ENCODE measurements at places on chromosomes 2 and 18. TPM values are rescaled to one million over a fixed set of nuclear protein-coding genes. Genes with fewer than 3 reads are reported as not detected.

The DUSP19 gene
- total RNA-seq, result 2.5 TPM

The DSG2 gene
- total RNA-seq, result 19.5 TPM

The MC5R gene
- not detected for total RNA-seq

The ARHGAP15 gene
- 4.3 TPM for total RNA-seq

The ALPG gene
- total RNA-seq, result 0.34 TPM

The KIDINS220 gene
- 84.5 TPM for total RNA-seq

DNA sequence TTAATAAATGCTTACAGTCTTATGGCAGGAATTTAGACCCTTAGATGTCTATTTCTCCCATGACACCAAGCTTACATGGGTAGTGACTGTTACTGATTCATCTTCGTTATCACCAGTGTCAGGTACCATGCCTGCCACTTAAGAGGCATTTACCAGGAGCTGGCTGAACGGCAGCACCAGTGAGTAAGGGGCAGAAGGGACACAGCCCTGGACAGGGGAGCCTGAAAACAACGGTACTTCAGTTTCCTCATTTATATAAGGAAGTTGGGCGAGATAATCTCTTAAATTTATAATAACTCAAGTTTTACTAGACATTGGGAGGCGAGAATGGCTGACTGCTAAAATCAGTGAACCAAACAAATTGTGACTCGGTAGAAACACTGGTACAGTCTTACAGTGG, 1.2 kb downstream of the COA5 start:
- peak overlapping the region; percentile 94 for H3K4me3 ChIP-seq
- H3K27me3 ChIP-seq, result no peaks in the 10 kb centered on the region
- no peak for DNase-seq
- H3K36me3 ChIP-seq, result no peaks in the 10 kb centered on the region
- H3K27ac ChIP-seq, result no peak overlapping the region

GRCh38 chr2:1731447-1731962, 12.8 kb downstream of the PXDN start:
- no peak for DNase-seq
- H3K36me3 ChIP-seq, result no peaks in the 10 kb centered on the region
- H3K4me1 ChIP-seq, result peaks cover 25% of the 10 kb centered on the region
- H3K27me3 ChIP-seq, result no peaks in the 10 kb centered on the region
- H3K4me3 ChIP-seq, result no peak overlapping the region

DNA sequence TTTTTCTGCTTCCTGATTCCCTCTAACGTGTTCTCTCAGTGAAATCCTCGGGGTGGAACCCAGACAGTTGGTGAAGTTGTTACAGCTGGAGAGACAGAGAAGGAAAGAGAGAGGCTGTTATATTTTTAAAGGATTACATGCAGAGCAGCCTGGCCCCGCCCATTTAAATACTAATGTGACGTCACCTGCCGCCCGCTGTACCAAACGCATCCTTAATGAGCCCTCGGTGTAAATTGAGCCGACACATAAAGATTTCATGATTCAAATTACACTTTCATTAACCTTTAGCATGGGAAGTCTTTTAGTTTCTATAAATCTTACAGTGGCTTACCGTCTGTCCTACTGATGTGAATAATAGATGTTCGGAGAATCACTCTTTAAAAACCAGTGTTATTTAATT, 164.0 kb upstream of the SIX3 start:
- no peak overlapping the region for H3K4me3 ChIP-seq
- H3K4me1 ChIP-seq, result no peaks in the 10 kb centered on the region
- H3K36me3 ChIP-seq, result no peaks in the 10 kb centered on the region
- no peak for DNase-seq
- H3K27ac ChIP-seq, result no peak overlapping the region

- H3K4me3 ChIP-seq, result no peak overlapping the region
- no peak overlapping the region for H3K27ac ChIP-seq
- H3K4me1 ChIP-seq, result no peaks in the 10 kb centered on the region
- H3K27me3 ChIP-seq, result no peaks in the 10 kb centered on the region
- no peak for DNase-seq
Measured at GRCh38 chr18:76752400-76752799, 70.0 kb upstream of the ZNF236 start.

DNA sequence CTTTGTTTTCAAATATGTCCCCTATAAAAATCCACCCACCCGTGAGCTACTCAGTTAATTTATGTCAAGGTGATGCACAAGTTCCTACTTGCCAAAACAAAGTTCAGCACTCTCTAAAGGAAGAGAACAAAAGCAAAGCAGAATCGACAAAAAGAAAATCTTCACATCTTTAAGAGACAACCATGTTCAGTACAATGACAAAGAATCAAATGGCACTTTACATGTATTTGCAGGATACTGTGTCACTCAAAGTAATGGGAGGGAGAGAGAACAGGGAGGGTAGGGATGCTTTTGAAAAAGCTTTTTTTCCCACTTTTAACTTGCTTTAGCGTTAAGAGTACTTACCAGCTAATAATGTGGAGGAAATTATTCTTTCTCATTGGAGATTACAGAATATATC, 39.0 kb upstream of the FAM237A start:
- H3K27me3 ChIP-seq, result no peaks in the 10 kb centered on the region
- no peaks in the 10 kb centered on the region for H3K36me3 ChIP-seq
- no peak for DNase-seq
- no peak overlapping the region for H3K27ac ChIP-seq

DNA sequence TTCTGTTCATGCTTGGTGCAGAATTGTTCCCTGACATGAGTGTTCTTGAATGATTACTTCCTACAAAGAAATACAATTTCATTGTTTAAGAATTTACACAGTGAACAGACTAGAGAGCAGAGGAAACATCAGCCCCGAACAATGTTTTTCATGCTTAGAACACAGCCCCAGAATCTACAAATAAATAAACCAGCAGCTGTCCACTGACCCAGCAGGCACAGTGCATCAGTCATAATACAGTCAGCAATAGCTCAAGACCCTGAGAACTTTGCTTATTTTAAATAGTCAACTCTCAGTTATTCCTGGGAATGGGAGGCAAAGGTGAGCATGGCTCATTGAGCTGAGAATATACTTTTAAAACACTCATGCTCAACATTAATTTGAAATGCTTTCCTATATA, 38.4 kb downstream of the XIRP2 start:
- H3K27ac ChIP-seq, result no peak overlapping the region
- no peaks in the 10 kb centered on the region for H3K4me1 ChIP-seq
- H3K27me3 ChIP-seq, result no peaks in the 10 kb centered on the region
- no peak for DNase-seq
- no peaks in the 10 kb centered on the region for H3K36me3 ChIP-seq

DNA sequence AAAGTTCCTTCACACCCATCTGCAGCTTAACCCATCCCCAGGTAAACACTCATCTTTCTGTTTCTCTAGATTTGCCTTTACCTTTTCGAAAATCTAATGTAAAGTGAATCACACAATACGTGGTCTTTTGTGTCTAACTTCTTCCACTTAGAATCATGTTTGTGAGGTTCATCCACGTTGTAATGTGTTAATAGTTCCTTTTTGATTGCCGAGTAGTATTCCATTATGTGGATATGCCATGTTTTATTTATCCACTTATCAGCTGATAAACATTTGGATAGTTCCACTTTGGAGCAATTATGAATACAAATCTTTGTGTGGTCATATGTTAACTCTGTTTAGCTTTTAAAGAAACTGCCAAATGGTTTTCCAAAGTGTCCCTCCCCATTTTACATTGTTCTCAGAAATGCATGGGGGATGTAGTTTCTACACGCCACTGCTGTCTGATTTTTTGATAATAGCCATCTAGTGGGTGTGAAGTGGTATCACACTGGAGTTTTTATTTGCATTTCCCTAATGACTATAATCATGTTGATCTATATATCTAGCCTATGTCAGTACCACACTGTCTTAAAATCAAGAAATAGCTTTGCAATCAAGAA, 22.3 kb downstream of the PECR start:
- H3K4me3 ChIP-seq, result no peak overlapping the region
- no peaks in the 10 kb centered on the region for H3K27me3 ChIP-seq
- H3K27ac ChIP-seq, result no peak overlapping the region
- DNase-seq, result no peak
- H3K36me3 ChIP-seq, result no peaks in the 10 kb centered on the region

- no peak for DNase-seq
- H3K27me3 ChIP-seq, result no peaks in the 10 kb centered on the region
- H3K4me1 ChIP-seq, result no peaks in the 10 kb centered on the region
- no peak overlapping the region for H3K27ac ChIP-seq
Measured at GRCh38 chr2:143611336-143611735, 482.1 kb downstream of the ARHGAP15 start.

GRCh38 chr2:96665083-96665569, 22.6 kb downstream of the FER1L5 start:
- no peak overlapping the region for H3K4me3 ChIP-seq
- H3K4me1 ChIP-seq, result no peaks in the 10 kb centered on the region
- H3K27ac ChIP-seq, result peak overlapping the region; percentile 37
- H3K36me3 ChIP-seq, result no peaks in the 10 kb centered on the region
- peak; percentile 72 for DNase-seq

DNA sequence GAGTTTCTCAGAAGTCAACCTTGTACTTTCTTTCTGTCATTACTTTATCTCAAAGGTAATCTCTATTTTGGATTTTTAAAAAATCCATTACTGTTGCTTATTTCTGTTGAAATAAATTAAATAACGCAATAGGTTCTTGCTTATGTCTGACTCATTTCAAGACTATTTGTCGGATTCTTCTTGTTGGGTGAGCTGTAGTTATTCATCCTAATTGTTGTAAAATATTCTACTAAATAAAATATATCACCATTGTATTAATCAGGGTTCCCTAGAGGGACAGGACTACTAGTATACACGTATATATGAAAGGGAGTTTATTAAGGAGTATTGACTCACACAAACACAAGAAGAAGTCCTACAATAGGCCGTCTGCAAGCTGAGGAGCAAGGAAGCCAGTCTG, 403.9 kb upstream of the CYRIA start:
- no peaks in the 10 kb centered on the region for H3K27me3 ChIP-seq
- DNase-seq, result no peak
- no peak overlapping the region for H3K4me3 ChIP-seq
- H3K4me1 ChIP-seq, result no peaks in the 10 kb centered on the region
- no peaks in the 10 kb centered on the region for H3K36me3 ChIP-seq
- H3K27ac ChIP-seq, result no peak overlapping the region

GRCh38 chr18:22188559-22189267, 19.3 kb downstream of the GATA6 start:
- no peak for DNase-seq
- no peaks in the 10 kb centered on the region for H3K4me1 ChIP-seq
- H3K36me3 ChIP-seq, result no peaks in the 10 kb centered on the region
- no peaks in the 10 kb centered on the region for H3K27me3 ChIP-seq
- no peak overlapping the region for H3K27ac ChIP-seq

All from prostate gland (tissue), 2 donors.